ENCODE measurements at places on chromosomes 5 and 9.

DNA sequence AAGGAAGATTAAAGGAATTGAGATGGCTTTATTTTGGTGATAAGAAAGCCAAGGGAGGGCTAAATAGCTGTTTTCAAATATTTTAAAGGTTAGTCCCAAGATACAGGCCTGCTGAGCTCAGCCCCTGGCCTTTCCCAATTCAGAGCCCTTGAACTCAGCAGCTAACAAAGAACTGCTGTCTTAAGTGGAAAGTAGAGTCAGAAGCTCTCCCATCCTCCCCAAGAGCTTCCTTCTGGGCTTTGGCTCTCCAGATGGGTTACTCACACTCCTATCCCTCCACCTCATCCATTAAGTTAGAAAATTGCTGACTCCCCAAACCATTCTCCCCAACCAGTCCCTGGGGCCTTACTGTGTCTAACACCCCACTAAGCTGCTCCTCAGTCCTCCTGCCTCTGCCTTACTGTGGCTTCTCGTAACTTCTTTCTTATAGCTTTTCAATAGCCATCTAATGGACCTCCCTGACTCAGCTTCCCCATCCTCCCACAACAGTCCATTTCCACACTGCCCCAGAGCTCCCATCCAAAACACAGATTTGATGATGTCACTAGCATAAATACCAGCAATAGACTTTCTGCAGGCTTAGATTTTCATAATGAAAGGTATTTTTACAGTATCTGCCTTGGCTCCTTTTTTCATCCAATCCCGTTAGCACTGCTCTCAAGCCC, 239.1 kb downstream of the ENC1 start:
- no peak for DNase-seq

DNA sequence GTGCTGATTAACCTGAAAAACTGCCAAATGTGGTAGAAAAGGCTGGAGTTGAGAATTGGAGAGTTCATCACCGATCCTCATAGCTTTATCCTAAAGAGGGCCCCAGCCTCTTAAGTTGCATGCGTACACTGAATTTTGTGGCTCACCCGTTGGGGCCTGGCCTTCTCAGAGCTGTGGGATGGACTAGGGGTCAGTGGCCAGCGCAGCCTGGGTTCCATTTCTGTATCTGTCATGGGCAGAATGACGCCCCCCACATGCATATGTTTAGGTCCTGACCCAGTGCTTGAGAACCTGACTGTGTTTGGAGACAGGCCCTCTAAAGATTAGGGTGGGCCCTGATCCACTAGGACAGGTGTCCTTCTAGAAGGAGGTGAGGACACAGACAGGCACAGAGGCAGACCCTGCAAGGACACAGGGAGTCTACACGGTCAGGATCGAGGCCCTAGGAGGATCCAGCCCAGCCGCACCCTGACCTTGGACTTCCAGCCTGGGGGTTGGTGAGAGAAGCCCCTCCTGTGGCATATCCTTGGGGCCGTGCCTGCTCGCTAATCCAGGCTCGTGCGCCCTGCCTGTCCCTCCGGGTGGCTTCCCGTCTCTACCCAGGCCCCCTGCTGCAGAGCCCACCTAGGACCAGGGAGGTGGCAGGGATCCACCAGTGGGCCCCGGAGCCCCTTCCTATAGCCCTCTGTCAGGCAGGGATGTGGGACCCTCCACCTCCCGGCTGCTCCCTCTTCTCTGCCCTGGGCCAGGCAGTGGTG, 32.2 kb downstream of the NDUFS6 start:
- no peak for DNase-seq

DNA sequence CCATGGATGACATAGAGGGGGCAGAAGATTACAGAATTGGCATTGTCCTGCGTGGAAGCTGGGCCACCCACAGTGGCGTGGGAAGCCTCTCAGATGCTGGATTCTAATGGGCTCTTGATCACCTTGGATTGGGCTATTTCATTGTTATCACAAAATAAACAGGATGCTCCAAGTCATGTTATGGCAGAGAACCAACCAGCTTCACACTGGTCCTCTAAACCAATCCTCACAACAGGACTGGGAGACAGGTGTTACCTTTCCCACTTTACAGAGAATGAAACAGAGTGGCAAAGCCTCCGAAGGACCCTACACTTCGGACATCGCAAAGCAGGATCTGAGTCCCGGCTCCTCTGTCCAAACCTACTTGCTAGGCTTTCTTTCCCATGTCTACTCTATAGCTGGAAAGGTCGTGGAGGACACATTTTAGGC, 455 bp upstream of the SMIM3 start:
- no peak for DNase-seq

- DNase-seq: no peak
These were observed 49.0 kb upstream of the KDM4C start for GRCh38 chr9:6708732-6709131.

DNA sequence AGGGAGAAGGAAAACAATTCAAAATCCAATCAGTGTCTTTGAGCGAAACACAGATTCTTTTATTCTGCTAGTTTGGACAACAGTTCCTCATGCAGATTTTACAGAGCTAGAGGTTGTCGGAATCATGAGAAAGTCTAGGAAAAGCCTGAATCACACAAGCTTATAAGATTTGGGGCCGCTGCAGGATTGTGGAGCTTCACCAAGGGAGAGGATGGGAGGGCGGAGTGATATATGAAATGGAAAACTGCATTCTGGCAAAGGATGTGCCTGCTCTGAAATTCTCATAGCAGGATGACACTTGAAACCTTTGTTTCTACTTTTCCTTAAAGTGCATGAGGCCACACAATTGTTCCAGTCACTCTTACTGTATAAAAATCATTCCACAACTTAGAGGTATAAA, 134.3 kb downstream of the OR2K2 start:
- no peak for DNase-seq

DNA sequence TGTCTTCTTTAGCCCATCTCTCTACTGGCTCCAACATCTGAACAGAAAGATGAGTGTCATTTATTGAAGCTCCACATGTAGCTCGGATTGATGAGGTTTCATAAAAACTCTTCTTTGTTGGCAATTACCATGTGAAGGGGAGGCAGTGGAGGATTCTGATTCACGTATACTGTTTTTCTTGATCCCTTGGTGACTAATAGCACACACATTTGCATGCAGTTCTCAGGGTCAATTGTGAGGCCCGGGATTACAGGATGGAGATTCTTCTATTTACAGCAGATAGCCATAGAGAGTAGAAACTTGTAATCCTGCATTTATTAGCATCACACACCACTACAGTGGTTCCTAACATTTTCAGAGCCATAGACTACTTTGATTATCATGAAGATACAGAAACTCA, 133.2 kb upstream of the MARCHF11 start:
- no peak for DNase-seq

- DNase-seq: no peak
These were observed 34.7 kb downstream of the DIRAS2 start for GRCh38 chr9:90607701-90608516.

GRCh38 chr5:60856066-60856465, 12.0 kb upstream of the ELOVL7 start:
- no peak for DNase-seq

DNA sequence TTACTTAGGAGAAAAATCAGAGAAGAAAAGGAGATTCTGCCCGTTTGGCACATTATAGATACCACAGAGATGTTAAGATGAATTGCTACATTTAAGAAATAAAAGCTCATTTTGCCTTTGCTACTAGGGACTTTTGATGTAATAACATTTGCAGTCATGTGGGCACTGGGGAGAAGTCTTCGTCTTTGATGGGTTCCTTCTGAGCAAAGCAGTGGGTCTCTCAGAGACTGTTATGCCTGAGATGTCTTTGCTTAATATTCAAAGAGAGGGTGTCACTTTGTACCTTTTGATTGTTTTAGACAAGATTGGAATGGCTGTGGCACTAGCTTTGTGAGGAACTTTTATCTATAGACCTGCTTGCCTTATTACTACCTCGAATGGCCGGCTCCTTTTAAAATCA, 25.0 kb downstream of the SLC25A25 start:
- DNase-seq: no peak

- no peak for DNase-seq
These were observed 52.2 kb downstream of the PDE8B start for GRCh38 chr5:77262697-77263096.

- no peak for DNase-seq
These were observed 42.4 kb downstream of the FYB1 start for GRCh38 chr5:39176759-39177630.

GRCh38 chr5:162817364-162817763, 620.0 kb upstream of the CCNG1 start:
- no peak for DNase-seq

GRCh38 chr5:164335837-164336236, 830.4 kb downstream of the MAT2B start:
- no peak for DNase-seq

GRCh38 chr9:94951324-94952135, 225.0 kb downstream of the AOPEP start:
- DNase-seq: no peak

- peak; percentile 51 for DNase-seq
These were observed 145.4 kb upstream of the RAD23B start for GRCh38 chr9:107137495-107138202.

- no peak for DNase-seq
These were observed 247.5 kb upstream of the RPS23 start for GRCh38 chr5:82525626-82526025.

DNA sequence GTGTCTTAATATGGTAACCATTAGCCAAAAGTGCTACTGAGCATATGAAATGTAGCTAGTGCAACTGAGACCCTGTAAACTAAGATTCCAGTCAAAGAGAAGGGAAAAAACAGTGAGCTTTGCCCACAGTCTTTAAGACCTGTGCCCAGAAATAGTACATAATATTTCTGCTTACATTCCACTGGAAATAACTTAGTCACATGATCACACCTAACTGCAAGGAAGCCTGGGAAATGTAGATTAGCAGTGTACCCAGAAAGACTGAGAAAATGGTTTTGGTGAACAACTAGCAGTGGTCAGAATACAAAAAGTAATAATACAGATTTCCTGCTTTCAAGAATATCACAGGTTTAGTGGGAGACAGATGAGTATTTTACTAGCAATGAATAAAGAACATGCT, 2.5 kb upstream of the CPLANE1 start:
- no peak for DNase-seq

DNA sequence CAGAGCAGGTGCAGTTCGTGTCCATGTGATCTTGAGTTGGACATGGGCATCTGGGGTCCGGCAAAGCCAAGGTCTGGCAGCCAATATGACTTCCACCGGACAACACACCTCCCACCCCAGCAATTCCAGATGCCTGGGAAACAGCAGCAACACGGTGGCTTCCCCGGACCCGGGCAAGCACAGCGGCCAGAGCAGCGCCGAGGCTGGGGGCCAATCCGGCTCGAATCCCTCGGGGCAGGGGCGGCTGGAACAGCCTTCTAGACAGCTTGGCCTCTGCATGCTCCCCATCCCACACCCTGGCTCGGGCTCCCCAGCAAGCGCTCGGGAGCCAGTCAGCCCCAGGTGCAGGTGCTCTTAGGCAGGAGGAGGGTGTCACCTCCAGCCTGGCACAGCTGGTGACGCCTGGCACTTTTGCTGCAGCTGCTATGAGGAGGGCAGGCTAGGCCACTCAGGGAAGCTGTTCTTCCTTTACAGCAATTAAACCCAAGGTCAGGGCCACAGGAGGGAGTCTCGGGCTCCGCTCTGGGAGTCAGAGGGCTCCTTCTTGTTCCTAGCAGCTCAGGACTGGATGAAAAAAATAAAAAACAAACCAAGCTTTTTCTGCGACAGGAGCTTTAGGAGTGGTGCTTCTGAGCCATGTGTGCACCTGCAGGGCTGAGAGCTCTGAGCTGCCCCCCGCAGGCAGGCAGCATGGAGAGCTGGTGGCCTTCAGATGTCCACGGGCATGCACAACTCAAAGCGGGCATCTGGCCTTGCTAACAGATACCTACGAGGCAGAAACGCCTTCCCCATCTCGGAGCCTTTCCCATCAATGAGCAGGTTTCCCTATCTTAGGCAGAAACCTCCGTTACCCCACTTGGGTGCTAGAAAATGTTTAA, 28.2 kb downstream of the DBH start:
- no peak for DNase-seq

- DNase-seq: no peak
These were observed 8.6 kb downstream of the ITK start for GRCh38 chr5:157189223-157189622.

- DNase-seq: no peak
These were observed 170.8 kb upstream of the MSX2 start for GRCh38 chr5:174553556-174553955.

GRCh38 chr9:74503219-74503618, 6.1 kb downstream of the RORB start:
- no peak for DNase-seq

- DNase-seq: no peak
These were observed 33.0 kb upstream of the C6 start for GRCh38 chr5:41246376-41246775.

DNA sequence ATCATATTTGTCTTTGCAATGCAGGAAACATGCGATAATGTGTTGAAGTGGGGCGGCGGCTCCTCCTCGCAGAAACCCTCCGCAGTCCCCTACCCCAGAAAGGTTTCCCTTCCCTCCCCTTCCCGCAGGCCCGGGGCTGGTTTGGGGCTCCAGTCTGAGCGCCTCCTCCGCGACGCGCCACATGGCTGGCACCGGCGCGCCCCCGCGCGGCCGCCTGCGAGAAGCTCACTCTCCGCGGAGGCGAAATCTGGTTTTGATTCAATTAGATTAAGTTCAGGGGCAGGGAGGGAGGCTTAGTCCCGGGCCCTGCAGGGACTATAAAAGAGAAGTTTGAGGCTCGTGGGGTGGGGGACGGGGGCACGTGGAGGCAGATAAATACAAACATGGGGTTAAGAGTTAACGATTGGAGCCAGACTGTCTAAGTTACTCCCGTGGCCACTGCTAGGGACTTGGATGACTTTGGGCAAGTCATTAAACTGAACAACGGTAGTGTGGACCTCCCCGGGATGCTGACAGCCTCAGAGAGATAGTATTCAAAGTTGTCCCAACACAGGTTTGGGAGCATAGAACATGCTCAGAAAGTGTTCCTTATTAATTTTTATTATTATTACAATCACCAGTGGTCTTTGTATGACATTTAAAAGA, 69.4 kb downstream of the MSX2 start:
- peak; percentile 20 for DNase-seq

DNA sequence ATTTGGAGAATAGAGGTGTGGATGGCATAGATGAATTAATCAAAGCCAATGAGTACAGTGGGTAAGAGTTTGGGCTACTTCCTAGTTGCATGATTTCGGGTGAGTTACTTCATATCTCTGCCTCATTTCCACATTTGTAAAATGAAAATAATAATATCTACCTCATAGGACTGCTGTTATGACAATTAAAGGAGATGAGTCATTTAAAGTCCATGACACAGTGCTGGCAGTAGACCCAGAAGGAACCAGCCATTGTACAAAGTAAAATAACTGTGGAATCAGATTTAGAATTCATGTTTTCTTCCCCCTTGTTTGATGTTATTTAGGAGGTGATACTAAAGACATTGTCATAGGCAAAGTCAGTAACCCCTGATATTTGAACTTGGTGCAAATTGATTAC, 139.5 kb upstream of the SLC27A6 start:
- DNase-seq: no peak

All from hematopoietic multipotent progenitor cell treated with erythropoietin and hydrocortisone succinate and interleukin-3 and kit ligand, for 15 days (in vitro differentiated cells).